ENCODE measurements at places on chromosomes 13 and 19.

GRCh38 chr13:86906127-86906874 is 764.9 kb upstream of the SLITRK5 start:
- no peak for DNase-seq

DNA sequence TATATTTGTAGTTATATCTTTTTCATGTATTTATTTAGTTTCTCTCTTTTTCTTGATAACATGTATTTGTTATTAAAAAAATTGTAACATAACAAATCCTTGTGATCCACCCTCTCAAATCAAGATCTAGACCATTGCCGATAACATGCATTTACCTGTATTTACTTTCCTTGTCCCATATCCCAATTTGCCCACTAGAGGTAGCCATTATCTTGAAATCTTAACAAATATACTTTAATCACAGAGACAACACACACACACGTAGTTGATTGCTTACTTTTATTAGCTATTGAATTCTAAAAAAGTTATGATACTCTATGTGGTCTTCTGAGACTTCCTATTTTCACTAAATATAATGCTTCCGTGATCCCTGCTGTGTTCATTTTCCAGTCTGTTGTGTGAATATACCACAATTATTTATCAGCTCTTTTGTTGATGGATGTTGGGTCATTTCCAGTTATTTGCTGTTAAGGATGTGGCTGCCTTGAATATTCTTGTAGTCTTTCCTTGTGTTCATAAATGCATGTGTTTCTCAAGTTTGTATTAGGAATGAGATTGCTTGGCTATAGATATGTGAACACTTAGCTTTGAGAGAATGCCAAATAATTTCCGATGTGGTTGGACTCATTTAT is 31.3 kb upstream of the ZMYM2 start:
- DNase-seq, result peak; percentile 18

- no peak for DNase-seq
Measured at GRCh38 chr13:48494874-48495273, 38.0 kb downstream of the RCBTB2 start.

DNA sequence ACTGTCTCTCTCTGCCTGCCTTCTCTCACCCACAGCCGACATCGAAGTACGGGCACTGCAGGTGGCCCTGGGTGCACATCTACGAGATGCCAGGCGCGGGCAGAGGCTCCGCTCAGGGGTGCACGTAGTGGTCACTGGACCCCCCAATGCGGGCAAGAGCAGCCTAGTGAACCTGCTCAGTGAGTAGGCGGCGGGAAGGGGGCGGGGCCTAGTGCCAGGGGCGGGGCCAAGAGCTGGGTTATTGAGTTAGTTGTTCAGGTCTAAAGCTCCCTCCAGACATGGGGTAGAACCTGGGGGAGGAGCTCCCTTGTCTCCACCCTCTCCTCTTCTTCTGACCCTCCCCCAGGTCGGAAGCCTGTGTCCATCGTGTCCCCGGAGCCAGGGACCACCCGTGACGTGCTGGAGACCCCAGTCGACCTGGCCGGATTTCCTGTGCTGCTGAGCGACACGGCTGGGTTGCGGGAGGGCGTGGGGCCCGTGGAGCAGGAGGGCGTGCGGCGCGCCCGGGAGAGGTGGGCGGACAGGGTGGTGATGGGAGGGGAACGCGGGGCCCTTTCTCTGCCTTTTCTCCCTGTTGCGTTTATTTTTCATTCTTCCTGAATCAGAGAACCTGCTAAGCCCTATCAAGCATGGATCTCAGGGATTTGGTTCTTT is 1.9 kb downstream of the GTPBP3 start:
- no peak for DNase-seq

- DNase-seq, result no peak
Measured at GRCh38 chr13:92514420-92515125, 712.0 kb upstream of the GPC6 start.

DNA sequence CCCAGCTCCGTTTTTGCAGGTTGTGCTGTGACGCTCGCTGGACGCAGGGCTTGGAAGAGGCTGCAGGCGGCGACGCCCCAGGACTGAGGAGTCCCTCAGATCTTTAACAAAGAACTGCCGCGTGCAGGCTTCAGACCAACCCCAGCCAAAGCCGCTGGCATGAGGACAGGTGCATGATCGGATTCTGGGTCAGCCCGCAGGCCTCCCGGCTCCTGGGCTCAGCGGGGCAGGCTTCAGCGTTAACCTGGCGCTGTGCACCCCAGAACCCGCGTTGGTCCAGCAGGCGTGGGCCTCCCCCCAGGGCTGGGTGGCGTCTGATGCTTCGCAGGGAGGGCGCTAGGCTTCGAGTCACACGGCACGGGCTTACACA is 920 bp upstream of the TIMM13 start:
- DNase-seq, result peak; percentile 21

DNA sequence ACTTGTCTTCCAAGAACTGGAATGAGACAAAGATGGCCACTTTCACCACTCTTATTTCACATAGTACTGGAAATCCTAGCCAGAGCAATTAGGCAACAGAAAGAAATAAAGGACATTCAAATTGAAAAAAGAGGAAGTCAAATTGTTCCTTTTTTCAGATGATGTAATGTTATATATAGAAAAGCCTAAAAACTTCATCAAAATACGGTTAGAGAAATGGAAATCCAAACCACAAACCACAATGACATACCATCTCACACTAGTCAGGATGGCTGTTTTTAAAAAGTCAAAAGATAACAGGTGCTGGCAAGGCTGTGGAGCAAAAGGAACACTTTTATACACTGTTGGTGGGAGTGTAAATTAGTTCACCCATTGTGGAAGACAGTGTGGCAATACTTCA is 113.3 kb upstream of the SPRY2 start:
- DNase-seq, result no peak

- DNase-seq, result no peak
Measured at GRCh38 chr13:29489650-29490560, 105.6 kb downstream of the SLC7A1 start.

DNA sequence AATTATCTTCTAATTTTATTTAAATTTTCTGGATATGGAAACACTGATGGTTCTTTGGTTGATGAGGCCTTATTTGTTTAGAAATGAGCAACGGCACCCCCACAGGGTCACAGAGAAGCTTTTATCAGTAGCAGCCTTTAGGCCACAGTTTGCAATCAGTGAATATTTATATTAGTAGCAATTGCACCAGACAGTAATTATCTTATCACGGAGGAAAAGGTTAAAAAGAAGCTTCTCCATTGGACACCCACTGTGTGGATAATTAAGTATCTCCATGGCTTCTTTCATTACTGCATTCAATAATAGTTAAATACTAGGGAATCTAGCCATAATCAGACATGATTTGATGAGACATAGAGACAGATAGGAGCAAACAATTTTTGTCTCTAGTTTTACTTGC is 2099.2 kb upstream of the PCDH20 start:
- DNase-seq, result no peak

DNA sequence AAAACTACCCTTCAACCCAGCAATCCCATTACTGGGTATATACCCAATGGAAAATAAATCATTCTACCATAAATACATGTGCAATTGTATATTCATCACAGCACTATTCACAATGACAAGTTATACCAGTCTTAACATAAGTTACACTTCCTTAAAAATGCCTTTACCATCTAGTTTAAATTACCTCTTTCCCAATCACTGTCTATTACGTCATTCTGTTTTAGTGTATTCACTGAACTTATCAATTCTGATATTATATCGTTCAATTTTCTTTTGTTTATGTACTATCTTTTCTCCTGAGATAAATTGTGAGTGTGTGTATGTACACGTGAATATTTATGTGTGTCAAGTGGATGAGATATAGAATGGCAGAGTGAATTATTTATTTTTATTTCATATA is 1416.8 kb downstream of the OLFM4 start:
- no peak for DNase-seq

DNA sequence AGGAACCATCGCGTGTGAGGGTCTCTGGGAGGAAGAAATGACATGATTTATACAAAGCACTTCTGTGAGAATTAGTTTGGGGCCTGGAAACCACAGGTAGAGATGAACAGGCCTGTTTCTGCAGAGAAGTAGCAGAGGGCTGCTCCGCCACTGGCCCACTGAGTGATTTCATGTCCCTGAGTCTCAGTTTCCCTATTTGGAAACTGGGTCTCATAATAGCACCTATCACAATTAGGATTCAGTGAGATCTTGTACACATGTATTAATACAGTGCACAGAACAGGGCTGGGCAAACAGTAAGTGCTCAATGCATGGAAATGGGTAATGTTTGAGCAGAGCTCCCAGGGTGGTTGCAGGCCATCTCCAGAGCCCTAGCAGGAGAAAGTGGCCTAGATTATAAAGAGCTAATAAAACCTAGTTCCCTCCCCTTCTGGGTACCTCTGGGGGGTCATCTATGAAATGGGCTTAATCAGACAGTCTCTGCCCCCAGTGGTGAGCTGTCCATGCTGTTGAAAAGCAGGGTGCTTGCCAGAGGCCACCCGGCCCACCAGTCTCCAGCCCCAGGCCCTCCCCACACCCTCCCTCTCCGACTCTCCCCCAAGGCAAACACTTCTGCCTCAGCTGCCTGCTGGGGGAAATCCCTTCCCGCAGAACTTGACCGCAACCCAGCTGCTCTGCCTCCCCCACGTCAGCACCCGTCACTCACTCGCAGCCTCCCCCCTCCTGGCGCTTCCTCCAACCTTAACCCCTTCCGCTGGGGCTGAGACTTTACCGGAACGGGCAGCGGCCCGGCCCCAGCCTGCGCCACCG is 4.5 kb downstream of the BCL3 start:
- peak; percentile 82 for DNase-seq

- no peak for DNase-seq
Measured at GRCh38 chr19:30252214-30252613, 120.0 kb upstream of the ZNF536 start.

- peak; percentile 50 for DNase-seq
Measured at GRCh38 chr19:13839938-13840304, 37.0 kb upstream of the NANOS3 start.

GRCh38 chr13:98537740-98538139 is 39.2 kb downstream of the STK24 start:
- no peak for DNase-seq

DNA sequence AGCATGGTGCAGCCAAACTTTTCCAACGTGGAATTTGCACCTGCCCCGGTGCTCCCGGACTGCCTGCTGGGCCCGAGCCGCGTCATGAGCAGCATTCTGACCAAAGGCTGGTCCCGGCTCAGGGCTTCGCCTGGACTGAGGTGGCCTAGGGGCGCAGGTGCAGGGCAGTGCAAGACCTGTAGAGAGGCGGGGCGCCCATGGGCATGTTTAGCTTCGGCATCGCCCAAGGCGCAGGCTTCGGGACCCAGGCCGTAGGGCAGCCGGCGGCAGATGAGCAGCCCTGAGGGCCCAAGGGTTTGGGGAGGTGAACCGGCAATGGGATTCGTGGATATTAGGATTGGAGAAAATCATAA is 23.8 kb downstream of the LRFN3 start:
- no peak for DNase-seq

DNA sequence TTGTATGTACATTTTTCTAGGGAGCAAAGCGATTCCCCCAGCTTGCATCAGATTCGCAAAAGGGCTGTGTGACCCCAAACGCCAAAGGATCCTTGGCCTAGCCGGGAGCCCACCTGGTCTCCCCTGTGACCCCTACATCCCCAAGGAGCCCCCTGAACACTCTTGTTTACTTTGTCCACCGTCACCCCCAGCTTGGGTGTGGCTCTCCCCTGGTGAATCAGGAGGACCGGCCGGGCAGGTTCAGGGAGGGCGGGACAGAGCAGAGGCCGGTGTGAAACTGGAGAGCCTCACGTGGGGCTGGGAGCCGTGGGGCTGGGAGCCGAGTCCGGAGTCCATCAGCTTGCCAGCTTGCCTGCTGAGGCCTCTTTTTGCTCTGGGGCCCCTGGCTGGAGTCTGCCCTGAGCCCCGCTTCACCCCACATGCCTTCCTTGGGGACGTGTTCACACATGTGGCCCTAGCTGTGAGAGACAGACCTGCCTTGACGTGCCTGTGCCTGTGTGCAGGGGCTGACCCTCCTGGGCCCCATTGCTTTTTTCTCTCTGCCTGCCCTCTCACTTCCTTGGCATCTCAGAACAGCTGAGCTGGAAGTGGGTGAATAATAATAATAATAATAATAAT is 2.0 kb downstream of the ITPKC start:
- peak; percentile 28 for DNase-seq

DNA sequence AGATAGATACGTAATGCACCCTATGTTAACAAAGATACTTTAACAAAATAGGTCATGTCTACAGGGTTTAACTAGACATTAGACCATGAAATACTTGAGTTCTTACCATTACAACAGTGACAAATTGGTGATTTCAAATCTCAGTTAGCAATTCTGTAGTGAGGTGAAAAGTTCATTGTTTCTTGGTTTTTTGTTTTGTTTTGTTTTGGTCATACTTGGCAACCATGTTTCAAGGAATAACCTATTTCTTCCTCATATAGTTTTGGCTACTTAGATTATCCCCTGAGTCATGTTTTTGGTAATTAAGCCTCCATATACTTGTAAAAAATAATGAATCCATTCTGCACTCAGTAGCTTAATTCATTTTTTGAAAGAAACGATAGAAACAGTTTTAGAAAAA is 1200.4 kb downstream of the DIAPH3 start:
- DNase-seq, result no peak

GRCh38 chr19:47778954-47779351 is 450 bp downstream of the SELENOW start:
- peak; percentile 40 for DNase-seq

GRCh38 chr19:13920940-13921747 is 15.1 kb downstream of the CC2D1A start:
- peak; percentile 62 for DNase-seq

GRCh38 chr13:49641801-49642291 is 13.5 kb downstream of the ARL11 start:
- DNase-seq, result peak; percentile 82

GRCh38 chr19:42057846-42058245 is 12.2 kb downstream of the GRIK5 start:
- DNase-seq, result no peak

- DNase-seq, result peak; percentile 50
Measured at GRCh38 chr19:18173054-18173571, 500 bp upstream of the IFI30 start.

- no peak for DNase-seq
Measured at GRCh38 chr13:33107361-33107760, 91.1 kb downstream of the KL start.

- no peak for DNase-seq
Measured at GRCh38 chr19:52566588-52566987, 3.5 kb upstream of the ZNF701 start.

- DNase-seq, result no peak
Measured at GRCh38 chr19:43690890-43691289, 20.9 kb upstream of the PLAUR start.

DNA sequence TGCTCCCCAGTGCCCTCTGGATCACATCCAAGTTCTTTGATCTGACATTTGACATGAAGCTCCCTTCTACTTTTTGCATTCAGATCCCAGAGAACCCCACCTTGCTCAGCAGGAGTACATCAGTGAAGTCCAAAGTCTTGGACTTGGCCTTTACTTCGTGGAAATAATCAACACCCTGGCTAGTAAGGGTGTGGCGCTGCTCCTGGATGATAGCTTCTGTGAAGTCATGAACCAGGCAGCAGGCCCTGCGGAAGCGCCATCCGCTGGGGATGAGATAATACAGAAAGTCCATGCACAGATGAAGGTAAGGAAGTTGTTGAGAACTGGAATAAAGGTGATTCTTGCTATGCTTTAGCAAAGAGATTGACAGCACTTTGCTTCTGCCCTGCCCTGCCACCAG is 43.2 kb downstream of the OR10H4 start:
- DNase-seq, result no peak

GRCh38 chr13:110610955-110611595 is 4.3 kb upstream of the NAXD start:
- no peak for DNase-seq

- no peak for DNase-seq
Measured at GRCh38 chr19:48053856-48054255, 10.0 kb upstream of the CABP5 start.
